ENCODE measurements at places on chromosomes 7 and 10. TPM values are rescaled to one million over a fixed set of nuclear protein-coding genes. Genes with fewer than 3 reads are reported as not detected.

Gene GPER1
- total RNA-seq: not detected

Gene C10orf53
- total RNA-seq: not detected

Gene SP8
- total RNA-seq: not detected

Gene WDR86
- 0.72 TPM for total RNA-seq

Gene TMEM196
- not detected for total RNA-seq

Gene PAPOLB
- not detected for total RNA-seq

Gene ADRB1
- 1.4 TPM for total RNA-seq

Gene CYP2C18
- not detected for total RNA-seq

Gene DNAJC9
- total RNA-seq: 85.5 TPM

Gene PRXL2A
- total RNA-seq: 68.9 TPM

Gene PDE6C
- total RNA-seq: not detected

Gene ZC3HAV1L
- 7.5 TPM for total RNA-seq

Gene PHKG1
- 0.21 TPM for total RNA-seq

Gene MYL10
- total RNA-seq: not detected

Gene ACBD7
- 7.3 TPM for total RNA-seq

Gene GRID2IP
- not detected for total RNA-seq

Gene GIMAP6
- not detected for total RNA-seq

Gene NPY4R
- total RNA-seq: 0.71 TPM

Gene PIP
- not detected for total RNA-seq

Gene UCMA
- total RNA-seq: not detected

Gene TRDMT1
- 11.4 TPM for total RNA-seq

Gene CDK14
- total RNA-seq: 20.8 TPM

Gene TRIM73
- total RNA-seq: 0.39 TPM

Gene ANXA8
- 0.16 TPM for total RNA-seq

Gene HOXA13
- total RNA-seq: 2.5 TPM

Gene LIPK
- total RNA-seq: not detected

Gene TMEM60
- 25.3 TPM for total RNA-seq

Gene ADAM12
- total RNA-seq: 3.3 TPM

Gene CYP3A7
- total RNA-seq: not detected

Gene GRID1
- not detected for total RNA-seq

Gene CACNA2D1
- total RNA-seq: 31.6 TPM

Gene PNLIPRP3
- not detected for total RNA-seq

Gene ZNF22
- total RNA-seq: 88.5 TPM

Gene RADIL
- total RNA-seq: not detected

Gene FAM149B1
- total RNA-seq: 15.4 TPM

Gene AKR1C4
- total RNA-seq: not detected

Gene FAM241B
- total RNA-seq: not detected

Gene OPALIN
- not detected for total RNA-seq

Gene ARHGAP22
- total RNA-seq: 0.53 TPM

Gene TRPV6
- not detected for total RNA-seq

Gene MUC12
- total RNA-seq: not detected

Gene NME8
- total RNA-seq: not detected

Gene CNPY4
- 24.6 TPM for total RNA-seq

Gene DNA2
- total RNA-seq: 23.9 TPM

Gene ITGA8
- total RNA-seq: 8.7 TPM

Gene RNF32
- 0.18 TPM for total RNA-seq

Gene FOXI2
- total RNA-seq: not detected

Gene KCND2
- total RNA-seq: not detected

Gene TUBAL3
- not detected for total RNA-seq

Gene PIK3CG
- total RNA-seq: 1.2 TPM

Gene ANXA8L1
- not detected for total RNA-seq

Gene ANKRD22
- not detected for total RNA-seq

Gene TRIL
- total RNA-seq: not detected

Gene GPR26
- total RNA-seq: not detected

Gene FAM204A
- total RNA-seq: 122 TPM

Data from SJSA1 (cell line).